ENCODE measurements at places on chromosomes 12 and 14.

DNA sequence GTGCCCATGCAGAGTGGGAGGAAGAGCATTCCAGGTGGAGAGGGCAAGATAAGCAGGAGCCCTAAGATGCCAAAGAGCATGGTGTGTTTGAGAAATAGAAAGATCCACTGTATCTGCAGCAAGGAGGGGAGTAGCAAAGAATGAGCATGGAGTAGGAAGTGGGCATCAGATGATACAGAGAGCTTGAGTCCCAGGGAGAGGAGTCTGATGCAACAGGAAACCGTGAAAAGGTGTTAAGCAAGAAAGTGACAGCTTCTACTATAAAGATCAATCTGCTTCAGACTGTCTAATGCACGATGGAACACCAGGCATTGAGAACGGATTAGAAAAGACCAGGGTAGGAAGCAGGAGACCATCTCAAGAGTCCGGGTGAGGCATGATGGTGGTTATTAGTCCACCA is 12.3 kb upstream of the GPRC5D start:
- DNase-seq = no peak

GRCh38 chr14:63174760-63175191 is 29.5 kb upstream of the RHOJ start:
- no peak for DNase-seq

GRCh38 chr12:122523846-122524718 is 2.7 kb downstream of the RSRC2 start:
- DNase-seq = no peak

DNA sequence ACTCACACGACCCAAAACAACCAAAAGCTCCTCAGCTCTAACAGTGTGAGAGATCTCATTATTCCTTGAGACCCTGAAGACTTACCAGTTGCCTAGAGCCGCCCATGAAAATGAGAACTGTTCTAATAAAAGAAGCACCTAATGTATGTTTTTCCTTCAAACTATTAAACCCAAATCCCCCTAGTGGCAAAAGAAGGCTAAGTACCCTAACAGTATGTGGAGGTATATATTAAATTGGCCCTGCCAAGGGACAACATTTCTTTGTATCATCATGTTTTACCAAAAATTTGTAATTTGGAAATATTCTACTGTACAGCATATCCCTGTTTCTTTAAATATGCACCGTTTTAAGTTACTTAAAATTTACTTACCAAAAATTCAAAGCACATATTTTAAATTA is 38.0 kb upstream of the PPFIA2 start:
- no peak for DNase-seq

DNA sequence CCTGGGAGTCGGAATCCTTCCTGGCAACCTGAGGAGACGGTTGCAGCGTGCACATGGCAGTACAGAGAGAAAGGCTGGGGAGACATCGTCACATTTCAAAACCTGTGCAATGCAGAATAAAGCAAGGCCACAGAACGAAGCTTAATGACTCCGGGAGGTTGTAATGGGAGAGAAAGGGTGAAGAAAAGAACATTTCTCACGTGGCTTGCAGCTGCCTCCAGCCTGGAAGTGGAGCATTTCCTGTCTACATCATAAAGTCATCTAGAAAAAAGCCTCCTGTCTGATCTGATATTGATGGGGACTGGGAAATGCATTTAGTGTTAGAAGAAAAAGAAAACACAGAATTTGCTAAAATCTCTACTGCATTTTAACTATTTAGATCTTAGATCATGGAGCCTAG is 209.3 kb downstream of the TMEM132C start:
- DNase-seq = no peak

DNA sequence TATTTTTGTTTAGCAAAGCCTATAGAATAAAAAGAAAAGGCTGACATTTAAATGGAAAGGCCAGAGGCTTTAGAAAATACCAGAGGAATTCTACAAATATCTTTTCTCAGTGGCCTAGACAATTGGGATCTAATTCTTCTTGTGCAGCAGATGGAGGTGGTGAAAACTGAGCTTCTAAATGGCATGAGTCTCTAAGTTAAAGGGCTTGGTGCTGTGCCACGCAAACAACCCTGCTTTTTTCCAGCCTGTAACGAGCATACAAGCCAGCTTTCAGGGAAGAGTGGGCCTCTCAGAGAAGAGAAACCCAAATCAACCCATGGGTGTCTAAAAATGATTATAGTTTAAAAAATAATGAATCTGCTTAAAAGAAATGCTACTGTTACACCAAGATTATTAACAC is 237.9 kb upstream of the NAV3 start:
- no peak for DNase-seq

- DNase-seq = no peak
Measured at GRCh38 chr14:93943052-93943451, 15.9 kb downstream of the FAM181A start.

- no peak for DNase-seq
Measured at GRCh38 chr14:65255583-65256461, 153.5 kb upstream of the MAX start.

DNA sequence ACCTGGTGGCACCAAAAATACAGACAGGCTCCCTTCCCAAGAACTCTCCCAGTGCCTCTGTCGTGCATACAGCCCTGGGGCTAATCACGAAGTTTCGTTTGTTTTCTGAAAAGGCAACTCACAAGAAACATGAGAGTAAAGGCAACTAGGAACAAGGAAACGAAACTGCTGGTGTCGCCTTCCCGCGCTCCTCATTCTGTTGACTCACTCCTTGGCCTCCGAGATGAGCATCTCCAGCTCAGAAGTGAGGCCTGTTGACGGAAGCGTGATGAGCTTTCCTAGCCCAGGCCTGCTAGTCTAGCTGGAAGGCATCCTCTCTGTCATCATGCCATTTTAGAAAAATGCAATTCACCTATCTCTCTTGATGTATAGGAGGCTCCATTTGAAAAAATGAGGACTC is 50.5 kb downstream of the TTC9 start:
- no peak for DNase-seq

- no peak for DNase-seq
Measured at GRCh38 chr14:85217412-85217811, 312.5 kb upstream of the FLRT2 start.

GRCh38 chr14:68849416-68849815 is 56.5 kb upstream of the ZFP36L1 start:
- DNase-seq = no peak

GRCh38 chr12:121511916-121512315 is 68.9 kb downstream of the KDM2B start:
- no peak for DNase-seq

- no peak for DNase-seq
Measured at GRCh38 chr12:120225852-120226640, 25.1 kb upstream of the RPLP0 start.

DNA sequence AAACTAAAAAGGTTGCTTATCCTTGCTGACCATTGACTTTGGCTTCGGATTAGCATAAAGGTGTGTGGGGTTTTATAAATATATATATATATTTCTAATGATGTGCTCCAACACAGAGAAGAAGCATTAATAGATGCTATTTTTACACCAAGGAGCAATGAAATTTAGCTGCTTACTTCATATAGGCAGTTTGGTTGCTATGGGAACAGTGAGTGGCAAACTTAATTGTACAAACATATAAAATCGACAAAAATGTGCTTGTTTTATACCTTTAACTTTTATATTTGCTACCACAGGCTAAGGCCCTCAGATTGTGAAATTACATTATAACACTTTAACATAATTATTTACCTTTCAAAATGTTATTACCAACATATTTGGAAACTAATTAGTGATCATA is 303.4 kb downstream of the SEC23A start:
- DNase-seq = no peak

DNA sequence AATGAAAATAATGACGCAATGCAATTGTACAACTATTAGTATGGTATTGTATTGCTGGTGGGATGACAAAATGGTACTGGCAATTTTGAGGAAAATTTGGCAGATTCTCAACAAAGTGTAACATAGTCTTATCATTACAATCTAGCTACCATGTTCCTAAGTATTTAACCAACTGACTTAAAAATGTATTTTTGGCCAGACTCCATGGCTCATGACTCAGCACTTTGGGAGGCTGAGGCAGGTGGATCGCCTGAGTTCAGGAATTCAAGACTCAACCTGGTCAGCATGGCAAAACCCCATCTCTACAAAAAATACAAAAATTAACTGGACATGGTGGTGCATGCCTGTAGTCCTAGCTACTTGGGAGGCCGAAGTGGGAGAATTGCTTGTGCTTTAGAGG is 1409.5 kb downstream of the AACS start:
- no peak for DNase-seq

- DNase-seq = no peak
Measured at GRCh38 chr12:113221997-113222729, 899 bp downstream of the TPCN1 start.

DNA sequence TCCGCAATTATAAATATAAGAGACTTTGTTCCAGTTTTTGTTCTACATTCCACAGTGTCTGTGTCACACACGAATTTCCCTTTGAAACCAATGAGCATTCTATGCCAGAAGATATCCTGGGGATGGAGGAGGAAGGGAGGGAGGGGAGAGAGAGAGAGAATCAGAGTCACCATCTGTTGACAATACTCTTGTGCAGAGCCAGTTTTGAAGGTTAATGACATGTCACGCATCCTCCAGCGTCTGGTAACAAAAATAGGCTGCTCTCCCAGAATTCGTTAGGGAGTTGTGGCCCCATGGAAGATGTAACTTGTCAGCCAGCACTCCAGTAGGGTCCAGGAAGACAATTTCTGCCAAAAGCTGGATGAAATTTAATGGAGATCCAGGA is 213.5 kb upstream of the KRR1 start:
- DNase-seq = no peak

DNA sequence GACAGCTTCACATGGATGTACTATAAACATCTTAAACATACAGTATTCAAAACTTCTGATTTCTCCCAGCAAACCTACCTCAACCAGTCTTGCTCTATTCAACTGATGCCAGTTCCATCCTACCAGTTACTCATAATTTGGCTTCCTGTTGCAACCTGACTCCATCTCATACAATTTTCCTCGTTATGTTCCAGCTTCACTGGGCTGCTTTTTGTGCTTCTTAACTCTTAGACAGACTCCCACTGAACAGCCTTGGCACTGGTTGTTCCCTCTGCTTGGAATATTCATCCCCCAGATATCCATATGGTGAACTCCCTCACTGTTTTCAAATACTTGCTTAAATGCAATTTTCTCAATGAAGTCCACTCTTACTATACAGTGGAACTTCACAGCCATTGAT is 249.2 kb downstream of the AEBP2 start:
- no peak for DNase-seq

- no peak for DNase-seq
Measured at GRCh38 chr12:113759135-113759534, 207.0 kb downstream of the RBM19 start.

DNA sequence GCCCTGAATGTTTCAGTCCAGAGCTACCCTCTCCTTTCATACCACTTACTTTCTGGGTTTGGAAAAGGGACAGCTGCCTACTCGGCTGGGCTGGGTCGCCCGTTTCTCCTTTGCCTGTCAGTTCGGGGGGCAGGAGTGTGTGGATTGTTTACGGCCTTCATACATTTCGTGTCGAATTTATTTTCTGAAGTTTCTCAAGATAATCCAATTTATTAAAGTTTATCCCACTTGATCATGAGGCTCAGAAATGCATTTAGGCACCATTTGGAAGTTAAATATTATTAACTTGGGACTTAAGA is 608 bp downstream of the ZNF410 start:
- no peak for DNase-seq

GRCh38 chr14:56608689-56609088 is 29.1 kb downstream of the TMEM260 start:
- no peak for DNase-seq

DNA sequence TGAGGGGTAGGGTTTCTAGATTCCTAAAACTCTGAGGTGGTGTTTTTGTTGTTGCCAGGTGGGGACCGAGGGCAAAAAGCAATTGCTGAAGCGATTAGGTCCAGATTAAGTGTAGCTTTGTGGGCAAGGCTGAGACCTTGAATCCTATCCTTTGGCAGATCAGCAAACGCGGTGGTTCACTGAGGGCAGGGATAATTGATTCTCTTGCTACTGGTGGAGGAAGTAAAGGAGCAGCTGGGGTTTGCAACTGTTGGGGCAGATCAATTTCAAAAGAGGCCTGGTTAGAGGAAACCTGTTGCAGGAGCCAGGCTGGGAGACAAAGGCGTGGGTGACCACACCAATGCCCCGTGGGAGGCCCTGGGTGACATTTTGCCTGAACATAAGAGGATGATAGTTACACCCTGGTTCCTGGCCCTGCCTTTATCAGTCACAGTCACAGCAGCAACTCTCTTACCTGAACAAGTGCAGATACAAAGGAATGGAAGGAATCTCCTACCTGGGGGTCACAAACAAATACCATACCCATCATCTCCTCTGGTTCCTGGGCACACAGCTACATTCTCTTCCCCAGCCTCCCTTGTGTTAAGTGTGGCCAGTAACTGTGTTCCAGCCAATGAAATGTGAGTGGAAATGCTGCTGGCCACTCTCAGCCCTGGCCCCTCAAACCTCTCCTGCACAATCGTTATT is 43.3 kb upstream of the RASSF3 start:
- no peak for DNase-seq

GRCh38 chr12:112901271-112901670 is 5.5 kb upstream of the OAS1 start:
- DNase-seq = no peak

DNA sequence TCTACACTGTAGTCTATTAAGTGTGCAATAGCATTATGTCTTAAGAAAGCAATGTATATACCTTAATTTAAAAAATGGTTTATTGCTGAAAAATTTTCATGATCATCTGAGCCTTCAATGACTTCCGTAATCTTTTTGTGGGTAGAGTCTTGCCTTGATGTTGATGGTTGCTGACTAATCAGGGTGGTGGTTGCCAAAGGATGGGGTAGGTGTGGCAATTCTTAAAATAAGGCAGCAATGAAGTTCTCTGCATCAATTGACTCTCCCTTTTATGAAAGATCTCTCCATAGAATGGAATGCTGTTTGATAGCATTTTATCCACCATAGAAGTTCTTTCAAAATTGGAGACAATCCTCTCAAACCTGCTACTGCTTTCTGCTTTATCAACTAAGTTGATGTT is 41.1 kb downstream of the BBS10 start:
- DNase-seq = no peak

- no peak for DNase-seq
Measured at GRCh38 chr14:36028665-36029064, 147.9 kb downstream of the PTCSC3 start.

DNA sequence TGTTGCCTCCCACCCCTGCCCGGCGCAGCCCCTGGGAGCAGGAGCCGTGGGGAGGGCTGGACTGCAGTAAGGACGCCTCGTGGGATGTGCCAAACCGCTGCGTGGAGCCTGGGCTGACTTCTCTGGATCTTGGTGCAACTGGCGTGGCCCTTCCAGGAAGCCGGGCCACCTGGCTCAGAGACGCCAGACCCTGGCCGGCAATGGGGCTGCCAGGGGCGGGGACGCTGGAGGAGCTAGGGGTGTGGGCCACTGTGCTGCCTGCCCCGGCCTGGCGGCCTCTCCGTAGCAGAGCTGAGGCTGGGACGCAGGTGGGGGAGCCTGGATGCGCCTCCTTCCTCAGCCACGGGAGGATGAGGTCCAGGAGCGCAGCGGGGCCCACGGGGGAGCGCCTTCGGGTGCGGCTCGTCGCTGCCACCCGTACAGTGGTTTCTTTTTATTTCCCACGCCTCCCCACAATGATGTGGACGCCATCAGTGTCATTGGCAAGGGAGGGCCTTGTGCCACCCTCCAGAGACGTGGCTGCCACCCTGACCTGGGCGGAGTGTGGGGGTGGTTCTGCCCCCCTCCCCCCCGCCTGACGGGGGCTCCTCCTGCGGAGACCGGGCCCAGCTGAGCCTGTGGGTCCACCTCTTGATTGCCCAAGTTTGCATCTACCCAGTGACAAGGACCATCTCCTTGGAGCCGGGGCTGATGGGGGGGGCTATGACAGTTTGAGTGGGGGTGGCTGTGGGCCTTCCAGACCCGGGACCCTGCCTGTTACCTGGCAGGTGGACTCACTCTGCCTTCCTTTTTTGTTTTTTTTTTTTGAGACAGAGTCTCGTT is 11.3 kb downstream of the DDX51 start:
- no peak for DNase-seq
